ENCODE measurements at places on chromosomes 4 and X.

DNA sequence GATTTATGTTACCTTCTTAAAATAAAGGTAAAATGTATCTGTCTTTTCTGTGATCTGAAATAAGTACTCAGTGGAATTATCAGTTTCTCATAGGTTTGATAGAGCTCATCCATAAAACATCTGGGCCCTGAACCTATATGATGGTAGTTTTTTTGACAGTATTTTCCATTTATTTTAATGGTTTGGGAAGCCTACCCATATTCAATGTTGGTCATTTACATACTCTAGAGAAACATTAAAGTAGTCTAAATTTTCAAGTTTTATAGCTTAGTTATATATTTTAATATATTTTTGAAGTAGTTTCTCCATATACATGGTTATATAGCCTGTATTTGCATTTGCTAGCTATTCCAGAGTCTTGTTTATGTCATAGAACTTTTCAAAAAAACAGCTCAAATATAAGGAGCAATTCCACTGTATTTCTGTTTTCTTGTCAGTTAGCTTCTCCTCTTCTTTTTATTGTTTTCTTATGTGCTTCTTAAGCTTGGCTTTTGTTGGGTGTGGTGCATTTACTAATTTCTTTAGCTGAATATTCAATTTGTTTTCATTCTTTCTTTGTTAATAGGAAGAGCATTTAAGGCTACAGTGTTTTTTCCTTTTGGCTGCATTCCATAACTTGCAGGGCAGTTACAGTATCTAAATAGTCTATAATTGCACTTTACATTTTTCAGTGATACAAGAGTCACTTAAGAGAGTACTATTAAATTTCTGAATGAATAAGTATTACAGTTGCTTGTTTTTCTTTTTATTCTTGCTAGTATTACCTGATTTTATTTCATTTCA is 181.4 kb downstream of the DKK2 start:
- no peak for DNase-seq

DNA sequence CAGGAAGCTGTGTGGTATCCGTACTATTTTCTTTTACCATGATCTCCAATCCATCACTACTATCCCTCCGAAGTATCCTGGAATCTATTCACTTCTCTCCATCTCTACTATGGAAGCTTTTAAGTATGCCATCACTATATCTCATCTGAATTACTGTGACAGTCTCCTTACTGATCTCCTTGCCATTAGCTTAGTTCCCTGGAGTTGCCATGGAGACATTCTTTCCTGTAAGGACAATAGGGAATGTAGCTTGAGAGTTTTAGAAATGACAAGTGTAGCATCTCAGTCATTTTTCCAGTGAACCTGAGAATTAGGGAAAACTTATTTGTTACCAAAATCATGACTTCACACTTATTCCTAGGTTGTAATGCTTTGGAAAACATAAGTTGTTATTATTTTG is 86.3 kb downstream of the HPGD start:
- no peak for DNase-seq

DNA sequence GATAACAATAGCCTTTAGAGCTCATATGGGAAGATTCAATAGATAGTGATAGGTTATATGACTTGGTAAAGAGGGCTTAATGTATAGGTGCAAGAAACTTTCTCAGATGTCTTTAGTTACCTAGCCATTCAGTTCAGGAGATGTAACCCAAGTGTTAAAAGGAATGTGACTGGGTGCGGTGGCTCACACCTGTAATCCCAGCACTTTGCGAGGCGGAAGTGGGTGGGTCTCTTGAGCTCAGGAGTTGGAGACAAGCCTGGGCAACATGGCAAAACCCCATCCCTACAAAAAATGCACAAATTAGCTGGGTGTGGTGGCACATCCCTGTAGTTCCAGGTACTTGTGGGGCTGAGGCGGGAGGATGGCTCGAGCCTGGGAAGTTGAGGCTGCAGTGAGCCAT is 7.9 kb downstream of the TET2 start:
- no peak for DNase-seq

- no peak for DNase-seq
Observed at GRCh38 chr4:19152264-19152663, 1099.4 kb upstream of the SLIT2 start.

DNA sequence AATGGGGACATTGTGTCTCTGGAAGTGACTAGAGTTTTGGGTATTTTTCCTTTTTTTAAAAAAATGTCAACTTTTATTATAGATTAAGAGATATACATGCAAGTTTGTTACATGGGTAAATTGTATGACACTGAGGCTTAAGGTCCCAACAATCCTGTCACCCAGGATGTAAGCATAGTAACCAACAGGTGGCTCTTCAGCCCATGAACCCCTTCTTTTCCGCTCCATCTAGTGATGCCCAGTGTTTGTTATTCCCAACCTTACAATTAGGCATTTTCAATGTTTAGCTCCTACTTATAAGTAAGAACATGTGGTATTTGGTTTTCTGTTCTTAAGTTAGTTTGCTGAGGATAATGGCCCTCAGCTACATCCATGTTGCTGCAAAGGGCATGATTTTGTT is 102.7 kb downstream of the GRID2 start:
- DNase-seq, result no peak

- peak; percentile 96 for DNase-seq
Observed at GRCh38 chr4:38455092-38455862, 208.7 kb upstream of the KLF3 start.

DNA sequence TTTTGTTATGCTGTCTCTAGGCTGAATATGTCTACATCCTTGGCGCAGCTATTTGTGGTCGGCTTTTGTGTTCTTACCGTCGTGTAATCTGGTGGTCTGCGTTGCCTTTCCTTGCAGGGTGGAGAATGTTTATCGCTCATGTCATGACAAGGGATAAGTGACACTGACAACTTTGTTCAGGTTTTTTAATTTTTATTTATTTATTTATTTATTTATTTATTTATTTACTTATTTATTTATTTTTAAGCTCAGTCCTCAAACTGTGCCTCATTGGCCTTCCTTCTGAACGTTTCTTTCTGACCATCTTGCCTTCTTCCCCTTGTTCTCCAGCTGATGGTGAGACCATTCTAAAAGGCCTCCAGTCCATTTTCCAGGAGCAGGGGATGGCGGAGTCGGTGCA is 26.4 kb downstream of the SMS start:
- no peak for DNase-seq

DNA sequence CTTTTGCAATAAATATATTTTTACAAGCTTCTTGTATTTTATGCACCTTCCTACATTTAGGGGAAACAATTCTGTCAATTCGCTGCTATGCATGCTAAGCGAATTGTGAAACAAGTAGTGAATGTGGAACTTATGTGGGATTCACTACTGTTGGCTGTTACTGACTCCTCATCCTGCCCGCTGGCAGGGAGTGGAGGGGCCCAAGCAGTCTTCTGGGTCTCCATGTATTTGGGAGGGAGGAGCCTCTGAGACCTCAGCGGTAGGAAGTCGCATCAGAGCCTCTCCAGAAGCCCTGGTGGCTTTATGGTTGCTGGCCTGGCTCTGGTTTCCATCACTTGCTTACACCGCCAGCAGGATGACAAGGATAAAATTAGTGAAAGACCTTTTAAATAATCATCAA is 3.7 kb upstream of the SETD7 start:
- DNase-seq, result no peak

DNA sequence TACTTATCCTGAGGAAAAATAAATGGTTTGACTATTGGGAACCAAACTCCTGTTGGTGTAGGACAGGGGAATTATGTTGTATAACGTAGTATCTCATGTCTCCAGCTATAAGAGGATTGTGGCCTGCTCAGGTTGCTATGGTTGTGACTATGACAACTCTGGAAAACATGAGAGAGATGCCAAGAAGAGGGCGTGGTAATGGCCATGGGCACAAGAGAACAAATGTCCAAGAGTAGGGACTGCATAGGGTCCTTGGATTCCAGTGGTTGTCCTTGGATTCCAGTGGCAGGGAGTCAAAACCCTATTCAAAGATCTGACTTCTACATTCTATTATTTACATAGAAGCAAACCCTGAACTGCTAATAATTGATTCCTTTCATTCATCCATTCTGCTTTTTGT is 6.8 kb upstream of the MOB1B start:
- DNase-seq, result no peak

GRCh38 chr4:178633263-178633662 is 1191.0 kb upstream of the AGA start:
- DNase-seq, result no peak

GRCh38 chrX:52271206-52271605 is 86.5 kb downstream of the MAGED4 start:
- no peak for DNase-seq

DNA sequence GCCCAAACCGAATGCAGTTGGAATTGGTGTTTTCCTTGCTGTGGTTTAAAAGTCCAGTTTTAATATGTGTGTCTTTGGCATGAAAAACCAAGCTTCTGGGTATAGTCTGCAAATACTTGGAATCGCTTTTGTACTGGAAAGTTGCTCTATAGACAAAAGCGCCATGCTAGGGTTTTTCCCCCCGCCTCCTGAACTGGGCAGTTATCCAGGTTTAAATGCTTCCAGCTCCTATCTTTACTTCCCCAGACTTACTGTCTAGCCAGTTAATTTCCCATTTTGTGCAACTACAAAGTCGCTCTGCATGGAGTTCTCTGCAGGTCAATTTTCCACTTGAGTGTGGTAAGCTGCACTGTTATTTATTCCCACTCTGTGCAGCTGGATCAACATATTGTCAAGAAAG is 2.7 kb downstream of the RASL11B start:
- DNase-seq, result no peak

- DNase-seq, result no peak
Observed at GRCh38 chrX:118666521-118666920, 60.9 kb upstream of the IL13RA1 start.

DNA sequence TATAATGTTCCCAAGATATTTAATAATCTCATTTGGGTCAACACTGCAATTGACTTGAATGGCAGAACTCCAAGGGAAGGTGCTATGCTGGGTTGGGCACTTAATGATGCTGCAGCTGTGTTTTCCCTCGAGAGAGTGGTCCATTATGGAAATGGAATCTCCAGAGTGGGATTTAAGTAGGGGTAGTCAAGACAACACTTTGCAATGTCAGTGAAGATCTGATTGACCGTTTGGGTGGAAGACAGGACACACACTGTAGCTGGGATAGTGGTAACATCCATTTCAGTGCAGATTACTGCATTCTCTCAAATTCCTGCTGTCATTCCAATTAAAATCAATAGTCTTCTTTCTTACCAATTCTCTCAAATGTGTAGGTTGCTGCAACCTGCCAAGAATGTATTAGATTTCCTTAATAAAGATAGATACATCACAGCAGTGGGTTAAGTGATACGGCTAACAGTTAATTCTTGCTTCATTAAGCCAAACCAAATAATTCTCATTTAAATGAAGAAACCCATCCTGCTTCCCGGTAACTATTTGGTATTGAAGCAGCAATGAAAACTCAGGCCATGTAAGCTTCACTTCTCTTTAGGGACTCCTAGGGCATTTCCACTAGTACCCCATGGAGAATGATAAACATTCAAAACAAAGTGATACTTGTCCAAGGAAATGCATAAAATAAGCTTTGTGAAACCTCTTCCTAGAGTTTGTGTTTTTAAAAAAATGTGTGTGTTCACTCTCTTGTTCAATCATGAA is 40.5 kb upstream of the RASGEF1B start:
- DNase-seq, result no peak

GRCh38 chr4:48005781-48006180 is 10.7 kb downstream of the CNGA1 start:
- no peak for DNase-seq

GRCh38 chrX:139738581-139738980 is 30.6 kb upstream of the MCF2 start:
- no peak for DNase-seq

GRCh38 chr4:16124232-16124631 is 40.4 kb upstream of the PROM1 start:
- no peak for DNase-seq

GRCh38 chr4:31366041-31366440 is 645.9 kb downstream of the PCDH7 start:
- no peak for DNase-seq

GRCh38 chr4:48227662-48228061 is 42.0 kb downstream of the TEC start:
- peak; percentile 11 for DNase-seq

DNA sequence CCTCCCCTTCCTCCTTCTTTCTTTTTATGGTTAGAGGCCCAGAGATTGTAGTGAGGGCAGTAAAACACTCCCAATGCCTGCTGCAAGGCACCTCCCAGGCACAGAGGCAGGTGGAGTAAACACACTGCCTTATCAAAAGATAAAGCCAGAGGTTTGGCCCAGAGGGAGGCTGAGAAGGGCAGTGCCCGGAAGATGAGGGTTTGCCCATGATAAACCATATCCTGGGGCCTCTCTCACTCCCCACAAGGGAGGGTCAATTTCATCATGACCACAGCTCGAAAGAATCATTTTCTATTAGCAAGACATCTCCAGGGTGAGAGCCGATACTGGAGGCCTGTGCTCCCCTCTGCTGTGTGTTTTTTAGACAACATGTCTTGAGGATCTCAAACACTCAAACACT is 98.5 kb upstream of the FAM9C start:
- DNase-seq, result no peak

- no peak for DNase-seq
Observed at GRCh38 chrX:119763181-119763580, 4.8 kb downstream of the SOWAHD start.

All from T-helper 2 cell (primary cell).